ENCODE measurements at places on chromosomes 12 and 14.

DNA sequence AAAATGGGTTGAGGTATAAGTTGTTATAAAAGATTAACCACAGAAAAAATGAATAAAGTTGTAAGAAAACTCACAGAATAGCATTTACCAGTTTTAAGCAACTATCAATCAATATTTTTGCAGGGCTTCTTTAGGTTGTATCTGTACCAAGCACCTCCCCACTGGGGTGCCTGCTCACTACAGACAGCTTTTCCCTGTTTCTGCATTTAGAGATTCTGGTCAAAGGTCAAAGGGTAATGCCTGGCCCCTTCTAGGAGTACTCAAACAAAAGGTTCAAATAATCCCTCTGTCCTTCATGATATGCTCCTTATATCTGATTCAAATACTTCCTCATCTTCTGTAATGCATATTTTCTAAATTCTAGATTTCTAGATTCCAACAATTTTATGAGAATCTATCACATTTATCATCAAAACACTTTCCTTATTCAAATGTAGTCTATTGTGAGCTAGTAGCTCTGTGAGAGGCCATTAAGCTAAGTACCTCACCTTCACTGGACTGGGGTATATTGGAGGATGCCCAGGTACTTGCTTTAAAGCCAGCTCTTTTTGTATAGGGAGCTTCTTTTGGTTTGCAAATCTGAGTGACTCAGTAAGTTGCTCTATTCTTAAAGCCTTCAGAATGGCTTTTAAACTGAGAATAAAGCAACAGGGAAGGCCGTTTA lies 120.7 kb upstream of the PTPRB start:
- DNase-seq, result peak; percentile 9

GRCh38 chr12:106764738-106765137 lies 9.7 kb upstream of the RIC8B start:
- DNase-seq, result no peak

DNA sequence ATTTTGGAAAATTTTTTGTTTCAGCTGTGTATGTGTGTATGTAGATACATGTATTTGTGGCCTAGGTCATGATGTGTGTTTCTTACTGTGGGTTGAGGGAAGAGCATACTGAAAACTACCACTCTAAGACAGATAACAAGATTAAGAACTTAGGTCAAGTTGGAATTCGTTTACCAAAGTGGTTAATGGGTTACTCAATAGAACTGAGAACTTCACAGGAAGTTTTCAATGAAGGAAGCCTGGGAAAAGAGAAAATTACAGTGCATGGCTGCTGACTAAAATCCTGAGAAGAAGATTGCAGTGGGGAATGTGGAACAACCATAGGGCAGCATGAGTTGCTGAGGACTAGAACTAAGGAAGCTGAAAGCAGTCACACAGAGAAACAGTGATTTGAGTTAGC lies 21.4 kb upstream of the FOXG1 start:
- no peak for DNase-seq

- no peak for DNase-seq
Observed at GRCh38 chr14:90275820-90276219, 19.5 kb downstream of the PSMC1 start.

- DNase-seq, result no peak
Observed at GRCh38 chr12:12691549-12691948, 4.4 kb downstream of the GPR19 start.

GRCh38 chr12:113649256-113649830 lies 177.7 kb upstream of the LHX5 start:
- DNase-seq, result no peak

Data from DMS53 (cell line).